ENCODE measurements at places on chromosomes 3 and 15.

GRCh38 chr3:65888980-65889706 is 149.6 kb downstream of the MAGI1 start:
- DNase-seq: no peak

DNA sequence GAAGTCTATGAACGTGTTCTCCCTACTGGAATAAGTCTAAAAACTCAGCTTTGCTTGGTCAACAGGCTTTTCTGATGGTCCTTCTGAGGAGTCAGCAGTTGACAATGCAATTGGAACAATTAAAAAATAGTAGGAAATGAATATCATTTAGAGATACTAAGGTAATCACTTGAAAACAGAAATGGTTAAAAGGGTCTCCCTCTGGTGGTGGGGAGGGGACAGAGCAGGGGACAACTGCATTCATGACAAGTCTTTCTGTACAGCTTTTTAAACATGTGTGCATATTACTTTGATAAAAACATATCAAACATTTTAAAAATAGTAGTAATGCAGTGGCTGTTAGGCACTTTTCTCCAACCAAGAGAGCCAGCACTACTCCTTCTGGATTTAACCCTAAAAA is 119.9 kb upstream of the FHIT start:
- DNase-seq: no peak

- no peak for DNase-seq
Measured at GRCh38 chr3:62238431-62238830, 134.9 kb downstream of the FEZF2 start.

GRCh38 chr15:101536875-101537405 is 47.4 kb upstream of the PCSK6 start:
- DNase-seq: no peak

GRCh38 chr15:63060699-63061098 is 18.2 kb downstream of the TPM1 start:
- no peak for DNase-seq

DNA sequence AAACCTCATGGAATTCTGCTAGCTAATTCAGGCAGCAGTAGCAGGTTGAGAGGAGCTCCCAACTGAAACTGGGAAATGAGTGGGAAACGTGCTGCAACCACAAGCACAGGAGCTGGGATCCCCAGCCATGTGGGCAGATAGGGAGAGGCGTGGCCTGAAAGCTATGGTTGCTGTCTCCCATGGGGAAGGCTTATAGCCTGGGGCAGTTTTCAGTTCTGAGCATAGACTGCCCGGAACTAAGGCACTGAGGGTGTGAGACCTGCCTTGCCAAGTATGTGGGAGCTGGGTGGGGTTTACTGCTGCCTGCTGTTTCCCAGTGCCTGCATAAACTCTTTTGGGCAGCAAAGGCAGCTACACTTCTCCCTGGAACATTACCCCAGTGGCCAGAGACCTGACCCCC is 229.5 kb downstream of the TUSC7 start:
- no peak for DNase-seq

DNA sequence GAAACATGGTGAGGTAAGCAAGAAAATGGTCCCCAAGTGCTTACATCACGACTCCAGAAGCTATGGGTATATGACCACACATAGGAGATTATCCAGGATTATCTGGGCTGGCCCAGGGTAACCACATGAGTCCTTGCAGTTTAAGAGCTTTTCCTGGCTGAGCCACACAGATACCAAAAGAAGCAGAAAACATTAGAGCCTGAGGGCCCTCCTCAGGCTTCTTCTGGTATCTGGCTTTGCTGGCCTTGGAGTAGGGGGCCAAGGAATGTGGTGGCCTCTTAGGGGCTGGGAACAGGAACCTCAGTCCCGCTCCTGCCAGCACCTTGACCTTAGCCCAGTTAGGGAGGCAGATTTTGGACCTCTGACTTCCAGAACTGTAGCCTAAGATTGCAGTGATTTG is 259.1 kb downstream of the KCNMB2 start:
- no peak for DNase-seq

- DNase-seq: no peak
Measured at GRCh38 chr15:88802250-88802990, 816 bp upstream of the ACAN start.

- DNase-seq: no peak
Measured at GRCh38 chr15:96334705-96335410, 4.4 kb downstream of the NR2F2 start.

GRCh38 chr3:31227131-31227562 is 305.6 kb upstream of the STT3B start:
- DNase-seq: no peak

- DNase-seq: no peak
Measured at GRCh38 chr3:160676547-160677303, at the start of gene ARL14. TSS of gene ARL14 (plus strand) at chr3:160677160. CDS start at chr3:160677347, 187 bp downstream.

DNA sequence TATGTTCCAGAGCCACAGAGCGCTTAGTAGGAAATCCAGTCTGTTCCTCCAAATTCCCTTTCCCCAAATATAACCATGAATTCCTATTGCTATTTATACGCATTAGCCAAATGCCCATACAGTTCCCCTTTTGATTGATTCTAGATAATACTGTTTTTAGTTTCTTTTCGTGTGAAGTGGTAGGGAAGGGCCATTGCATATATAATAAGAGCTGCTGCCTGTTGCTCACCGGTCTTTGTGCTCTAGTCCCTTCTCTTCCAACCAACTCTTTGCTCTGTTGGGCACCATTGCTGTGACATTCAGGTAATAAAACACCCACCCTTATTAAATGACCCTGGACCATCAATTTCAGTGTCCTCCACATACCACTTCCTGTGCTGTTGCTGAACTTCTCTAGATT is 379.9 kb upstream of the KCNMB2 start:
- no peak for DNase-seq

GRCh38 chr3:136955813-136956212 is 2.0 kb upstream of the IL20RB start:
- DNase-seq: no peak

GRCh38 chr3:66722675-66723074 is 221.9 kb upstream of the LRIG1 start:
- DNase-seq: no peak

DNA sequence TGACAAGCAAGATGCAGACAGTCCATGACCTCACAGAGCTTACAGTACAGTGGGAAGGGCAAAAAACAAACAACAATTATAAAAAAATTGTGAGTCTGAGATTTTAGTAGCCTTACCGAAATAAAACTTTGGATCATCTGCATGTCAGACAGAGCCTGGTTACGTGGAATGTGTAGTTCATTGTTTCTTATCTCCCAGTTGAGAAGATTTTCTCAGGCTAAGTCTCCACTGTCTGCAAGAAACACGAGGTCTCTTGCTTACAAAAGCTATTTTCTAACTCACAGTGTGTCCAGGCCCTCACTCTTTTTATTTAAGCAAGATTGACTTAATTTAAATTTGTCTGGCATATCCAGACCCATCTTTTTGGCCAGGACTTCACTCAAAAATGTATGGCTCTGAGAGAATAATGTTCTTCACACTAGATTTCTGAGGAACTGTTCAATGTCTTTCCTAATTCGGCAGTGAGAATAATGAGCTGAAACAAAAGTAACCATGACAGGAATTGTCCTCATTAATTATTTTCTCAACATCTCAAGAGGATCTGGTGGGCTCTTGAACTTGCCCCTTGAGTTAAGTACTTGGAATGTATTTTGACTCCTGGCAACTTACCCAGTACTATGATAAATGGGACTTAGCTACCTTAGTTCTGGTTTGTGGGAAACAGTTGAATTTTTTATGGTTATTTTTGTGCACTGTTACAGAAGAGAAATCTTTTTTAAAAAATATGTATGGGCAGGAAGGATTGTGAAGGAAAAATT is 265.1 kb upstream of the COL8A1 start:
- DNase-seq: no peak

DNA sequence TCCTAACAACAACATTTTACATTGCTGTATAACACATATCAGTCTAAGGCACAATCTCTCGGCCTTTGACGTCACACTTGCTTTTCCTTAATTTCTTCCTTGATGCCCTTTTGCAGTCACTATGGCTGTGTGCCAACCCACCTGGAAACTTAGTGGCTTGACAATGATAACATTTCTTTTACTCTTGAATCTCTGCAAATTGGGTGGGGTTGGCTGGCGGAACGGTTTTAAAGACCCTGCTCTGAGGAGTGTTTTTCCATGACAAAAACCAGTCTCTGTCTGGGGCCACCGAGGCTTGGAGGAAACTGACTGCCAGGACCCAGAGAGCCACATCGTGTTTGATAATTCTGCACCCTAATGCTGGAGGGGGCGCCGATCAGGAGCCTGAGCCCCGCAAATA is 115.6 kb downstream of the KLF13 start:
- DNase-seq: no peak

DNA sequence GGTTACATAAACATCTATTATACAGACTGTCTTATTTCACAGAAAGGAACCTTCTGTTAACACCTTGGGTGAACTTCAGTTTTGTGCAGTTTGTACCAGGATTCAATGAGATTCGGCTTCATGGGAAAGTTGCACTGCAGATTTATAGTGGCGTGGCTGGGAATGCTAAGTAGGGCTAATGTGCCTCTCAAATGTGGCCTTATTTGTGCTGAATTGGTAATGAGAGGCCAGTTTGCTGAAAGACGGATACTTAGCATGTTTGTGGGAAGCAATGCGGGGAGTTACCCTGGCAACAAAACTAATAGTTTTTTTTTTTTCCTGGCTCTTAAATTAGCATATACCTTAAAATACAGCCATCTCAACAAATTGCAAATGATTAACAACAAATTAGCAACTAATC is 28.6 kb upstream of the CEMIP start:
- no peak for DNase-seq

- no peak for DNase-seq
Measured at GRCh38 chr15:41584636-41585126, 25.7 kb downstream of the TYRO3 start.

DNA sequence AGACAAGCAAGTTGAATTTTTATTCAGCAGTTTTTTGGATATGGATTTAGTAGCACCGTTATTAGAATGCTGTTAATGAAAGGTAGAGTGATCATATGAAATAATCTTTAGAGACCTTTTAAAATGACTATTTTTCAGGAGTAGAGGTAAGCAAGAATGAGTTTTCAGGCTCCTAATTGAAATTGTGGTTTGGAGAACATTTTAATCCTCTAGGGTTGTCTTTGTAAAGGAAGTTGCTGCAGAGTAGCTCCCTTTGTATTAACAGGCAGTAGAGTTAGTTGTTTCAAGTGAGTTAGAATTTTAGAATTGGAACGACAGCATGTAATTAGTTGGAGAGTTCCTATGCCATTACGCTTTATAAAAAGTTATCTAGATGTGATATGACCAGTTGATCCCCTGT is 27.2 kb upstream of the EDEM1 start:
- DNase-seq: no peak

GRCh38 chr3:148735597-148735996 is 37.9 kb downstream of the AGTR1 start:
- DNase-seq: no peak

- peak; percentile 1 for DNase-seq
Measured at GRCh38 chr3:58414538-58415197, 19.0 kb downstream of the PDHB start.

DNA sequence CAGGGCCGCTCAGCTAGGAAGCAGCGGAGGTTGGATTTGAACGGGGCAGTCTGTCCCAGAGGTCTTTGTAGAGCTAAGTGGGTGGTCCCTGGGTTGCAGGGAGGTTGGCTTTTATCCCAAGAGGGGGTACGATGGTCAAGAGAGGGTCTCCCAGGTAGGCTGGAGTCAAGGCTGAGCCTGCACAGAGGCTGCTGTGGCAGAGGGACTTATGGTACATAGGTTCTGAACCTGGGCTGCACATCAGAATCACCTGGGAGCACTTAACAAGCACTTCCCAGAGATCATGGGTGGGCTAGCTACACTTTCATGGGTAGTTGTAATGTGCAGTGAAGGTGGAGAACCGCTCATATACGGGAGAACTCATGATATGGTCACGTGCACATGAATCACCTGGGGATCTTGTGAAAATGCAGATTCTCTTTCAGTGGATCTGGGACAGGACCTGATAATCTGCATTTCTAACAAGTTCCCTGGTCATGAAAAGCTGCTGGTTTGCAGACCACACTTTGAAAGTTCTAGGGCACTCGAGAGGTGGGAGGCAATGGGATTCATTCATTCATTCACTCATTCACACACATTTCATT is 2.9 kb upstream of the RASGRF1 start:
- DNase-seq: no peak

GRCh38 chr15:94287794-94288246 is 56.5 kb downstream of the MCTP2 start:
- DNase-seq: no peak

GRCh38 chr3:138687236-138687635 is 78.7 kb downstream of the FAIM start:
- DNase-seq: no peak

- no peak for DNase-seq
Measured at GRCh38 chr3:52350416-52350815, 34.3 kb downstream of the DNAH1 start.

- no peak for DNase-seq
Measured at GRCh38 chr3:152159328-152159727, 109.4 kb upstream of the MBNL1 start.

- no peak for DNase-seq
Measured at GRCh38 chr15:84649706-84650105, 4.4 kb downstream of the WDR73 start.

- DNase-seq: no peak
Measured at GRCh38 chr3:47310391-47310790, 27.6 kb downstream of the KLHL18 start.

DNA sequence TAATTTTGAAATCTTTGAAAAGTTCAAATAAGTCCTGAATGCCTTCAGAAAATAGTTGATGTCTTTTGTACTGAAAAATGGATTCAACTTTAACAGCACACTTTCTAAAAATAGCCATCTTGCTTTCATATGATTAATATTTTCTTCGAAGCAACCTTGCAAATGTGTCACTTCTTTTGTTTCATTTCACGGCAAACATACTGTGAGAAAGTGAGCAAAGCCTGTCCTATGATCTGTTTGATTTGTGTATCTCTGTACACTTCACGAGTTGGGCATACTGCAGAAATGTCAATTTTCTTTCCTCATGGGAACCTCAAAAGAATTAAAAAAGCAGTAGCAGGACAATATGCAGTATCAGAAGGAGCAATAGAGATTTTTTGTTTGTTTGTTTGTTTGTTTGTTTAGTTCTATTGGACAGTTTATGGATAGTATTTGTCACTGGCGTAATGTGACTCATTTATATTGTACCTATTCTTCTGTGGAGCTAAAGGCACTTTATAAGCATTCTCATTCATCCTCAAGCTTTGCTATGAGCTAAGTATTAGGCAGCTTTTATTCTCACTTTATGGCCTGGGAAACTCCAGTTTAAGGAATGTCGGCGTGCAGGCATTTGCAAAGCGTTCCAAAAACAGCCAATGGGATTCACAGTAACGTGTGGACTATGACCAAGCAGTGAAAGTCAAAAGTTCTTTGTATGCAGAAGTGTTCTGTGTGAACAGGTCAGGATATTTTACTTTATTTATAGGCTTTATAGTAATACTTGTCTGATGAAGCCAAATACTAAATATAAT is 572.0 kb downstream of the NAALADL2 start:
- DNase-seq: no peak

- no peak for DNase-seq
Measured at GRCh38 chr15:57064033-57064432, 145.6 kb downstream of the TCF12 start.

GRCh38 chr3:105364128-105364527 is 2.6 kb upstream of the ALCAM start:
- DNase-seq: no peak

GRCh38 chr3:39185959-39186691 is 6.3 kb downstream of the XIRP1 start:
- DNase-seq: no peak

- no peak for DNase-seq
Measured at GRCh38 chr3:51721062-51721745, 14.3 kb downstream of the GRM2 start.
